ENCODE measurements at places on chromosomes 2 and 18.

GRCh38 chr2:239302808-239303557 lies 97.8 kb downstream of the HDAC4 start:
- no peak for DNase-seq

DNA sequence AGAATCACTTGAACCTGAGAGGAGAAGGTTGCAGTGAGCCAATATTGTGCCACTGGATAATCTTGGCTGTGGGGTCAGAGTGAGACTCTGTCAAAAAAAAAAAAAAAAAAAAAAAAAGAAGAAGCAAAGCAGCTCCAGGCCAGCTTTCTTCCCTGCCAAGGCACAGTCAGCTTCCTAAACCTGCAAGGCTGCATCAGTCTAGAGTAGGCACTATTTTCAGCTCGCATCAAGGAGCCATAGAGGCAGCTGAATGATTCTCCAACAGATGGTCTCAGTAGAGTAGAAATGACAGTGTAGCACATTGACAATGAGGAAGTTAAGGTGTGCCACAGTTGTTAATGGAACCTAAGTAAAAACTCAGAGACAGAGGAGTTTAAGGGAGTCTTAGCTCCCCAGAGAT lies 35.6 kb downstream of the BMP10 start:
- DNase-seq, result no peak

- DNase-seq, result no peak
Observed at GRCh38 chr2:179857236-179857635, 4.2 kb downstream of the ZNF385B start.

- no peak for DNase-seq
Observed at GRCh38 chr2:113077921-113078320, 10.2 kb downstream of the IL1F10 start.

- no peak for DNase-seq
Observed at GRCh38 chr2:167491788-167492187, 603.5 kb downstream of the XIRP2 start.

DNA sequence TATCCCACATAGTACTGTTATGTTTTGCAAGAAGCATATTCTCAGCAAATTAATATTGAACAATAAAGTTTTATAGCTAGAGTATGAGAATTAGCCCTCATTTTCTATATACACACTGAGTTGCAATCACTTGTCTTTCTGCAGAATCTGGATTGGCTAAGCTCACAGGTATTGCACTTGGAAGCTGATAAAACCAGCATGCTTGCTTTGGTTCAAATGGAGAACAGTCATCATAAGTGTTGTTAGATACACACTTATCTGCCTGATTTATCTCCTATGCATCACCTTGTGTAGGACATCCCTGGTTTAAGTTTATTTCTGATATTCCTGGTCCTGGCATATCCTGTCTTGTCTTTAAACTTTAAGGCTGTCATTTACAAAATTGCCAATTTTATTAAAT lies 38.0 kb upstream of the CYP20A1 start:
- DNase-seq, result no peak

DNA sequence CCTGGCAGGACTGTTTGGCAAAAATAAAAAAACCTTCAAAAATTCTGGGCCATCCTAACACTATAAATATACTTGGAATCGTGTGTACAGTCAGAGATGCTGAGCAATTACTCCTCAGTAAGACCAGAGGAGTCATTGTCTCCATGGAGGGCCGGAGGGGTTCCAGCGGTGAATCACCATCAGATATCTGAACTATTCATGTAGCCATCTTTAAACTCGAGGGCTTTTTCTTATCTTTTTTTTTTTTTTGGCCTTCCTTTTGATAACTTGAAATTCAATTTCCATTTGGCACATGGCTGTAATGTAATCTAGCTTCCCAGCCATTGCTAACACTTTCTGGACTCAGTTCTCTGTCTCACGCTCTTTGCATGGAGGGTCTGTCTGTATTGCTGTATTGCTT lies 7.4 kb upstream of the FHL2 start:
- DNase-seq, result no peak

DNA sequence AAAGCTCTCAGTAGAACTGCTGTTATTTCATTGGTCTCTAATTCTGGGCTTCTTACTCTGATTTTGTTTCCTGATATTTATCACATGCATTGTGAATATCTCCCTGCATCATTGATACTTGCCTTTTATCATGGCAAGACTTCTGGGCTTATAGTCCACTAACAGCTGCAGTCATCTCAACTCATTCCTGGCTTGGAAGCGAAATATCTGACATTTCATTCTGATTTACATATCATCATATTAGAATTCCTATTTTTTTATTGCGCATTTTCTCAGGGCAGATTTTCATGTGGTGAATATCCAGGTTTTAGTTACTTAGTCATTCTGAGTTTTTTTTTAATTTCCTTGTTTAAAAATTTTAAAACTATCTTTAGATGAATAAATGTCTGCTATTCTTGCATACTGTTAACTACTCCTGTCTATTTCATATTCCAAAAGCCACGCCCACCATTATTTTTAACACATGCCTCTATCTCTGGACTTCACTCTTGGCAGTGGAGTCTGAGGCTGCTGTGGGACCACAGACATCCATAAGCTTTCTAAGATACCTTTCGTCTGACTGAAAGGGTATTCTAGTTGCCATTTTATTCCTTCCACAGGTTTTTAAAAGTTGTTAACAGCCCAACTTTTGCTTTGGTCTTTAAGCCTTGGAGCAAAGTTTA lies 164.5 kb downstream of the IRS1 start:
- no peak for DNase-seq

GRCh38 chr2:246489-247144 lies 17.2 kb downstream of the SH3YL1 start:
- DNase-seq, result no peak

- DNase-seq, result no peak
Observed at GRCh38 chr2:150620855-150621254, 133.4 kb upstream of the RND3 start.

GRCh38 chr2:65495251-65495877 lies 63.0 kb upstream of the SPRED2 start:
- no peak for DNase-seq

DNA sequence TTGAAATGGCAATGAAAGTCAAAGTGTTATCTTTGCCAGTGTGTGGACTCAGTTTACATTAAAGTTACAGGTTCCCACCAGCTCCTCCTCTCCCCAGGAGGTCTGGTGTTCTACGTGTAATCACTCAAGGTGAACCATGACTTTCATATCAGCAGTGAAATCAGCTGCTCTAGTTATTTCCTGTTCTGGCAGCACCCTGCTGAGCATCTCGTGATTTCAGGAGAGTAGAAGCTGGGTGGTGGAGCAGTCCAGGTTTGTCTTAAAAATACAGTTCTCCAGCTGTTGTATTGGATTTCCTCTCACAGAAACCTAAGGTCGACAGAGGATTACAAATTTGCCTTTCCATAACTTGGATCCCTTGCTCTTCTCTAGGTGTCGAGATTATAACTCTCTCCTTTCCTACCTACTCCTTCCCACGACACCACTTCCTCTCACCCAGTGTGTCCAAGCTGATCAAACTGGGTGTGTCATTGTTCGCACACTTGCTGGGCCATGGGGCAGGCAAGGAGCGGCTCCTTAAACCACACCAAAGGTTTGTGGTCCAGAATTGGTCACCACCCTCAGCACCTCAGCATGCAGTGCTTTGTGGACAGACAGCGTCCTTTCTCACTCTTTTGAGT lies 13.0 kb upstream of the ARHGAP25 start:
- no peak for DNase-seq

- DNase-seq, result no peak
Observed at GRCh38 chr18:12963069-12963468, 15.3 kb downstream of the SEH1L start.

- no peak for DNase-seq
Observed at GRCh38 chr18:402129-402528, 98.4 kb downstream of the COLEC12 start.

DNA sequence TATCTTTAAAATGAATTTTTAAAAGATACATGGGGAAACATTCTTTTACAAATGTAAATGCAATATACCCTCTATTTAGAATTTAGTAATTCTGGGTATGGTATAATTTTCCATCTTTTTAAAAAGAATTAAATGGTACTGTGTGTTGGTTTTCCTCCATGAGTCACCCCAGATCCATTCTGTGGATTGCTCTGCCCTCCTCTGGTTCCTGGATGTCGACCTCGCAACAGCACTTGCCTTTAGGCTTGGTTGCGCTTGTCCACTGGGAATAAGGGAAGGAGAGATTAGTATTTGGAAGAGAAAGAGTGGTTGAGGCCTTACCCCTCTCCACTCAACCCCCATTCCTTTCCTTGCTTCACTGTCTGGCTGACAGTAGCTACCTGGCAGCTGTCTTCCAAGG lies 90.4 kb downstream of the FTCDNL1 start:
- DNase-seq, result no peak

- no peak for DNase-seq
Observed at GRCh38 chr2:175540421-175540820, 358.9 kb upstream of the ATP5MC3 start.

DNA sequence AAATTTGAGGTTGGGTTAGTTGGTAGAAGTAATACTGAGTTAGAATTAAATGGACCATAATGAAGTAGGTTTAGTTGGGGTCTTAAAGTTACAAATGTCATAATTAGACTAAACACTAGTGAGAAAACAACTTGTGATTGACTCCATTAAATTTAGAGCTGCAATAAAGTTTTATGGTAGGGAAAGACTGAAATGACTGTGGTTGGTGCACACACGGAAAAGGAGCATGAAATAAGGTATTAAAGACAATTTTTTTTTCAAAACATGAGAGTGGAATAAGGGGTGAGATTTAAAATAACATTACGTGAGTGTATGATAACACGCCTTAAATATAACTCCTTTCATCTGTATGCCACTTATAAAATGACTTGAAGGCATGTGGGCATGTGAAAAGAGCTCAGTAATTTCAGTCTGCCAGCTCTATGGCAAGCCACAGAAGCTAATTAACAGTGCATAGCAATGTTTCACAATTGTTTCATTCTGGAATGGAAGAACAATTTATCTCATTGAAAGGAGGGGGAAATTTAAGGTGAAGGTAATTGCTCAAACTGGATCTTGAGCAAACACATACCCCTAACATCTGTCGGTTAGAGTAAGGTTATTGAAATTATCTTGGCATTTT lies 1.4 kb downstream of the FRZB start:
- no peak for DNase-seq

GRCh38 chr2:223311889-223312680 lies 260.1 kb downstream of the KCNE4 start:
- no peak for DNase-seq
